ENCODE measurements at places on chromosomes 4 and X.

GRCh38 chr4:24265989-24266388 lies 318.4 kb downstream of the DHX15 start:
- no peak for DNase-seq

DNA sequence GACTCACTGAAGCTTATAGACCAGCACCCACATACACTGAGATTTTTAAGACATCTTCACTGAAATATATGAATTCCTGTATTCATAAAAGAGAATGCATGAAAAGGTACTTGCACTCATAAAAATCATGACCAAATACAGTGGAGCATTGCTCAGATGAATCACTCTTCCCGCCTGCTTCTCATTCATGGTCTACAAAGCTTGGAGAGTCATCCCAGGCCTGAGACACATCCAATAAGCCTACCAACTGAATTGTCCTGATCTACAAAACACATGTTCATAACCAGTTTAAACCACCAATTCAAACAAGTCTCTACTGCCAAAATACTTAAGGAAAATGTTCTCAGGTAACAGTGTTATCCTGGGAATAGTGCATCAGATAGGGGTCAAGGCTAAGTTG lies 38.1 kb downstream of the PROM1 start:
- no peak for DNase-seq

- DNase-seq = no peak
These were observed 201.7 kb downstream of the SPRY1 start for GRCh38 chr4:123598331-123598730.

DNA sequence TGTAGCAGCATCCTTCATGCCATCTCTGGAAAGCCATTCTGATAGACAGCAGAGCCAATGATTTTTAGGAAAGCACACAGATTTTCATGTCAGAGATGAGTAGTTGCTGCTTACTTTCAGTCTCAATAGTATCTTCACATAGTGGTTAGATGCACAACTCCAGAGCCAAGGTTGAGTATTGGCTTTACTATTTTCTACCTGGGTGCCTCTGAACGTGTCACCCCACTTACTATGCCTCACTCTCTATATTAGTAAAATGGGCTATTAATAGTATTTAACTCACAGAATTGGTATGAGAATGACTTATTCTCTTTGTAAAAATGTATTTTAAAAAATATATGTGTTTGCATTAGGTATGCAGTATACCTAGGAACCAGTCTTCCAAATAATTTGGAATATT lies 108.8 kb upstream of the STIM2 start:
- no peak for DNase-seq

DNA sequence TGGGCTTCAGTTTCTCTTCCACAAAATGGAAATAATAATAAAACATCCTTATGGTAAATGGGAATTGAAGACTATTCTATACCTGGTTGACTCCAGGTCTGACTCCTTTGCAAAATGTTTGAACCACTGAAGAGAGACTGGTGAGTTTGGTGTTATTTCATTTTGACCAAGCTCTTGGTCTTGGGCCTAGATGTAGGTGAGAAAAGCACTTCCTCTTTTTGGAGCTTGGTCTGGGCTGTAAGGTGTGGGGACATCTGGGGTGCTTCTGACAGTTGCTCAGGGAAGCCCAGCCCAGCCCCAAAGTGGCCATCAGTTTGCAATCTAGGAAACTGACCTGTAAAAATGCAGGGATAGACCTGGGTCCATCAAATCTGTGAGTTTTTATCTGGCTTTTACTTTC lies 26.8 kb upstream of the SOD3 start:
- DNase-seq = no peak

DNA sequence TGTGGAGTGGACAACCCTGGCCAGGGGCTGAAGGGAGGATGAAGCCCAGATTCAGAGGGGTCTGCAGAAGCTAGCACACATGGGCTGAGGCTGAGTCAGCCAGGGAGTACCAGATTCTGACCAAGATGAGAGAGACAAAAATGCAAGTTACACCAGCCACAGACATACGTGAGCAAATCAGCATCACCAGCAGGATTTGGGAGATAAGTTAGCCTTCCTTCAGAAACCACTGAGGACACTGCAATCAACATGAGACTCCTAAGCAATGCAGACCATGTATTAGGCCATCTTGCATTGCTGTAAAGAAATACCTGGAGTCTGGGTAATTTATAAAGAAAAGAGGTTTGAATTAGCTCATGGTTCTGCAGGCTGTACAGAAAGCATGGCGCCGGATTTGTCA lies 57.0 kb upstream of the PAGE5 start:
- no peak for DNase-seq

DNA sequence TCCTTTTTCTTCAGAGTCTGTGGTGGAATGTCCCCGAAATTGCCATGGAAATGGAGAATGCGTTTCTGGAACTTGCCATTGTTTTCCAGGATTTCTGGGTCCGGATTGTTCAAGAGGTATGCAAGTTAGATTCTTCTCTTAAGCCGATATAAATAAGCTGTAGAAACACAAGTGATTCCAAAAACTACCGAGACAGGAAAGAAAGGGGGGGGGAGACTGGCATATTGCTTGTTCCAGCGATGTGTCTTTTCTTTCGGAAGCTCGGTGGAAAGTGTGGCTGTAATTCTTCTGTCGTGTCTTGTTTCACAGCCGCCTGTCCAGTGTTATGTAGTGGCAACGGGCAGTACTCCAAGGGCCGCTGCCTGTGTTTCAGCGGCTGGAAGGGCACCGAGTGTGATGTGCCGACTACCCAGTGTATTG lies 236.9 kb downstream of the DCTD start:
- DNase-seq = no peak

DNA sequence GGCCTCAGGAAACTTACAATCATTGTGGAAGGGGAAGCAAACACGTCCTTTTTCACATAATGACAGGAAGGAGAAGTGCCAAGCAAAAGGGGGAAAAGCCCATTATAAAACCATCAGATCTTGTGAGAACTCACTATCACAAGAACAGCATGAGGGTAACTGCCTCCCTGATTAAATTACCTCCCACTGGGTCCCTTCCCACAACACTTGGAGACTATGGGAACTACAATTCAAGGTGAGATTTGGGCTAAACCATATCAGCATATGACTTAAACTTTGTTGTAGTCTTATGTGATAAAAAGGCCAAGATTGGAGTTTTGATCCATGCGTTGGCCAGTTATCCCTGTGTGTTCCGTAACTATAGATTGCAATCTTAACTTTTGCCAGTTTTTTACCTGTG lies 68.3 kb downstream of the C4orf33 start:
- DNase-seq = no peak

GRCh38 chr4:95833711-95834194 lies 6.1 kb upstream of the PDHA2 start:
- DNase-seq = no peak

DNA sequence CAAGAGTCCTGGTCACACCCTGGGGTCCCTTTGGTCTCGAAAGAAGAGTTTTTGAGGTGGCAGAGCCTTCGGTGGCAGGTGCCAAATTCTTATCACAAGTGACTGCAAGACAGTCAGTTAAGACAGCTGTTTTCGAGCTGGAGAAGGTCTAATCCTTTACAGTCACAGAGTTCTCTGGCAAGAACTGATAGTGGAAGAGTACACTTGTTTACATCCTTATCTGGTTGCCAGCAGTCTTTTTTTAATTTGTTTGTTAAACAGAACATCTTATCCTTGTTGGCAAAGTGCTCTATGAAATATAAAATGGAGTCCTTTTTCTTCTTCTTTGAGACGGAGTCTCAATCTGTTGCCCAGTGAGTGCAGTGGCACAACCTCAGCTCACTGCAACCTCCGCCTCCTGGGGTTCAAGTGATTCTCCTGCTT lies 50.4 kb upstream of the ELOVL6 start:
- no peak for DNase-seq

DNA sequence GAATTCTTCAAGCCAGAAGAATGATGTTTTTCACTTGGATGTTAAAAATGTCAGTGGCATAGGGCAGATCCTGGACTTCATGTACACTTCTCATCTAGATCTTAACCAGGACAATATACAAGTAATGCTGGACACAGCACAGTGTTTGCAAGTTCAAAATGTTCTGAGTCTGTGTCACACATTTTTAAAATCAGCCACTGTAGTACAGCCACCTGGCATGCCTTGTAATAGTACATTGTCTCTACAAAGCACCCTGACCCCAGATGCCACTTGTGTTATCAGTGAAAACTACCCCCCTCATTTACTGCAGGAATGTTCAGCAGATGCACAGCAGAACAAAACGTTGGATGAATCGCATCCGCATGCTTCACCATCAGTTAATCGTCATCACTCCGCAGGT lies 11.9 kb downstream of the ZBTB49 start:
- DNase-seq = no peak

GRCh38 chr4:61571761-61572559 lies 371.8 kb downstream of the ADGRL3 start:
- peak; percentile 10 for DNase-seq

DNA sequence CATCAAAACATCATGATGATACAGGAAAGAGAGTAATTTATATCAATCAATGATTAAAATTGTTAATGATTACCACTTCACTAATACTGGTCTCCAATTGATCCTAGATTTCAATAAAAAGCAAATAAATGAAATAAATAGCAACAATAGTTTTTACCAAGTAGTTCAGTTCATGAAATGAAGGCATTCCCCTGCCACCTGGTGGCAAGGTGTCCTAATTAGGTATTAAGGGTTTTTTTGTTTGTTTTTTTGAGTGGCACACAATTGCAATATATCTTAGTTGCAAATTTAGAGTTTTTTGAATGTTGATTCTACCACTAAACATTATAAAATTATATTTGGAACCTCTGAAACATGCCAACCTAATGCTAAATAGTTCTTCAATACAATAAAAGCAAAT lies 157.4 kb upstream of the PDE5A start:
- peak; percentile 7 for DNase-seq

GRCh38 chr4:67522851-67523671 lies 22.2 kb downstream of the CENPC start:
- DNase-seq = no peak

DNA sequence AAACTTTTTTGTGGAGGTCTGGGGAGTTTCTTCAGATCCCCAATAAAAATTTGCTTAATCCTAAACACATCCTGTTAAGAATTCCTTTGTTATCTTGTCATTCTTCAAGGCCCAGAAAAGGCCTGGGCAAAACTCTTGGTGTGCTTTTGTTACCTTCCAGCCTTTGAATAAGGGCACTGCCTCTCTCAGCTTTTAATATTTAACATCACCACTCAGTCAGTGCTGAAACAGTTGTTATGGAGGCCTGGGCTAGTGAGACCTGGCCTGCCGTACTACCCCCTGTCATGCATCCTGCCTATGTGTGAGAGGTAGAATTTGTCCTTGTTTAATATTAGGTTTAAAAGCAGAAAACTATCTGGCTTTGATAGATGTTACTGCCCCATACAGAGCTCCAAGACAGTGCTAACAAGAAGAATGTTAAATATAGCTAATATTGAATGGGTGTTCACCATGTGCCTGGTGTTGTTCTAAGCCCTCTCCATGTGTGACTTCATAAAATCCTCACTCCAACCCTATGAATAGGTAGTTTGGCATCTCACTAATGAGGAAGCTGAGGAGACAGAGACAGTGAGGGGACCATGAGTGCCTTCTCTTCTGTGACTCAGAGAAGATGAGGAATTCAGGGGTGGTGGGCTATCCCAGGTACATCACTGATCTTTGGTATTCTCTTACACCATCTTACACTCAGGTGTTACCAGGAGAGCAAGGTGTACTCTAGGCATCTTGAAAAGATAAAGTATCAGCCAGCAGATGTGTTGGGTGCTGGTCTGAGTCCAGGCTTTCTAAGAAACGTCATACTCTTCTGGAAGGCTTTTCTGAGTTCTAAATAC lies 6.2 kb downstream of the PPP1R2C start:
- no peak for DNase-seq

DNA sequence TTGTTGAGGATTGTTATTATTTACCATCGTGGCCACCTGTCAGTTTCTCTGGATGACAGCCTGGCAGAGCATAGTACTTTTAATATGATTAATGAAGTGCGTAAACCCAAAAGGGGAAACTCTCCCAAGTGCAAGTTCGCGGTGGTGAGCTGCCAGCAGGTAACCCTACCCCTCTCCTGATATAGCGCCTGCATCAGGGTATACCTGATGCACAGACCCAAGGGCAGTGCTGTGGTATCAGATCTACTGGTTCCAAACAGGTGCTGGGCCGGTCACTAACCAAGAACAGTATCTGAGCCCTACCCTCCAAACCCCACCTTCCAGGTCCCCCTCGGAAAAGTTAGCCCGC lies 1.6 kb downstream of the RNF150 start:
- no peak for DNase-seq

DNA sequence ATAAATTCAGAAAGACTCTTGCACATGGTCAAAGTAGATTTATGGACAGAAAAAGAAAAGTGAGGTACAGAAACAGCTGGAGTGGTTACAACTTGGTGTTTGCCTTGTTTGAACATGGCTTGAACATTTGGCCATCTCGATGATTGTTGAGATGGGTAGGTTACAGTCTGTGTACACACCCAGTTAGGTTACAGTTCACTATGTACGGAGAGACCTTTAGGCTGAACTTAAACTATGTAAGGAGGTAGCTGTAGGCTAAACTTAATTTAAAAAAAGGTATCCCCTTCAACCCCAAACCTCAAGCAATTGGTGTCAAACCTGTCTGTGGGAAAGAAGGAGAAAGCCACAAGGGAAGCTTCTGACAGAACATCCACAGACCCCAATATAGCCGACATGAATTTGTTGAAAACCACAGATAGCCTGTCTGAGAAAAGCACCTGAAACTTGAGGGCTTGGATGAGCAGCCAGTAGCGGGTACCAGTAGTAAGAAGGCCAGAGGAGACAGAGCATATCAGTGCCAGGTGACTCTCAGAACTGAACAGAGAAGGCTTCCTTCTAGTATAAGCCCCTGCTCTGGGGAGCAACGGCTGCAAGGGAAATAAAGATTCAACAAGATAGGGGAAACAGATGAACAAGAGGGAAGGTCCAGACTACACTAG lies 247.9 kb upstream of the GALNTL6 start:
- DNase-seq = no peak

DNA sequence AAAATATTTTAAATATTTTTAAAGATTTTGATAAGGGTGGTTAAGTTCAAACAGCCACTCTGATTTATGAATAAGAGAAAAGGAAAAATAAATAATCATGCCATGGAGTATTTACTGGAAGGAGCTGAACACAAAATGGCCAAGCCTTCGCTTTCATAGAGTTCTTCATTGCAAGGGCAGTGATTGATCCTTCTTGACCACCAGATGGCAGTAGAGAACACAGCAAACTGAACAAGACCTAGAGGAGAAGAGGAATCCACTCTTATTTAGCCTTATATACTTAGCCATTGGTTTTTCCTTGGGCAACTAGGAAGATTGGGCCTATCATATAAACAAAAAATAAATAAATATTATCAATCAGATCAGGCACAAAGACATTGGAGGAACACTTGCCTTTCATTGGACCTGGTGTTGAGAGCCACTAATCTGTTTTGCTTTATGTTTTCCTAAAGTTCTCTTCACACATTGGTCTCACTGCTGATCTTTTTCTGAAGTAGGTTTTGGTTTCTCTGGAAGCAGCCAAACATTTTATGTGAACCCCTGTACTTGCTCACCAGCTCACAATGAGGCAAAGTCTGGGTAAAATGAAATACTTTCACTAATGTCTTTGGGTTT lies 58.1 kb upstream of the PARM1 start:
- peak; percentile 20 for DNase-seq

- DNase-seq = no peak
These were observed 87.7 kb downstream of the ZNF518B start for GRCh38 chr4:10369517-10369916.

- DNase-seq = no peak
These were observed 109.5 kb upstream of the VCX3A start for GRCh38 chrX:6644411-6644810.

- DNase-seq = no peak
These were observed 125.4 kb upstream of the DMD start for GRCh38 chrX:33336783-33337182.

- no peak for DNase-seq
These were observed 36.1 kb downstream of the COPS4 start for GRCh38 chr4:83071116-83071515.

Measured in HTR-8/SVneo (cell line).